ENCODE measurements at places on chromosomes 2 and 18.

DNA sequence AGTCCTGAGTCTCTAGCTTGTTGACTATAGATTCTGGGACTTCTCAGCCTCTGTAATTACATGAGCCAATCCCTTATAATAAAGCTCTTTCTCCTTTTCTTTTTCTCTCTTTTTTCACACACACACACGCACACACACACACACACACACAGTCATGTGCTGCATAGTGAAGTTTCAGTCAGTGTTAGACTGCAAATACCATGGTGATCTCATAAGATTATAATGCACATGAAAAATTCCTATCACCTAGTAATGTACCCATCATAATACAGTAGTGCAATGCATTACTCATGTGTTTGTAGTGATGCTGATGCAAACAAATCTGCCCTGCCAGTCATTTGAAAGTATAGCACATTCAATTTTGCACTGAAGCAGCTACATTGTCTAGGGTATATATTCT lies 558.2 kb downstream of the SUCLG1 start:
- no peak for DNase-seq

DNA sequence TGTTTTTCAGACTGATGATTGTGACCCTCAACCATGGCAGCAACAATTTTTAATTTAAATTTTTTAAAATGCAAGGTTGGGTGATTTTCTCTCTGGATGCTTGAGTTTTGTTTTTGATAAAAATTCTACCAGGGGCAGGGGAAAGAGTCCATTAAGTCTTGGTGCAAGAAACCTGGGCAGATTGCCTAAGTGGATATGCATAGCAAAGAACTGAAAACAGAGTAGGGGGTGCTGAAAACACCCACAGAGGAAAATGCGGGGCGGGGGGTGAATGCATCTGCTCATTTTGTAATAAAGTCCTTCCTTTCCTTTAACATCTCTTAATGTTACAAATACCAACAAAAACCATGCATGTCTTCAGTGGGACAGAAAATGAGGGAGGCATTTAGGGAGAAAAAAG lies 138.0 kb downstream of the NEDD4L start:
- DNase-seq: peak; percentile 33

DNA sequence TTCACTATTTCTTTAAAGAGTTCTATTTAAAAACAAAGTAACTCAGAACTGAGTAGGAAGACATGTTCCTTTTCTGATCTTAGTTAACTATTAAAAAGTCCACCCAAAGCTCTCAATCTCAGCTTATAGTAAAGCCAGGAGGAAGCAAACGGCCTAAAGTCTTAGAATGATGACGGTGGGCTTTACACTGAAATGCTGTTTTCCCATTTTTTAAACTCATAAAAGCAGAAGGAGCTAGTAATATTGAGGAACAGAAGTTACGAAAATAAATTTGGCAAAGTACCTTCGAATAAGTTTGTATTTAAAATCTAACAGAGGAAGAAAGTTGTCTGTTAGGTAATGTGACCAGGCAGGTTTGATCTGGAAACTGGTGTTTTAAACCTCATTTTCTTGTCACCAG lies 111.1 kb downstream of the ZNF532 start:
- no peak for DNase-seq

DNA sequence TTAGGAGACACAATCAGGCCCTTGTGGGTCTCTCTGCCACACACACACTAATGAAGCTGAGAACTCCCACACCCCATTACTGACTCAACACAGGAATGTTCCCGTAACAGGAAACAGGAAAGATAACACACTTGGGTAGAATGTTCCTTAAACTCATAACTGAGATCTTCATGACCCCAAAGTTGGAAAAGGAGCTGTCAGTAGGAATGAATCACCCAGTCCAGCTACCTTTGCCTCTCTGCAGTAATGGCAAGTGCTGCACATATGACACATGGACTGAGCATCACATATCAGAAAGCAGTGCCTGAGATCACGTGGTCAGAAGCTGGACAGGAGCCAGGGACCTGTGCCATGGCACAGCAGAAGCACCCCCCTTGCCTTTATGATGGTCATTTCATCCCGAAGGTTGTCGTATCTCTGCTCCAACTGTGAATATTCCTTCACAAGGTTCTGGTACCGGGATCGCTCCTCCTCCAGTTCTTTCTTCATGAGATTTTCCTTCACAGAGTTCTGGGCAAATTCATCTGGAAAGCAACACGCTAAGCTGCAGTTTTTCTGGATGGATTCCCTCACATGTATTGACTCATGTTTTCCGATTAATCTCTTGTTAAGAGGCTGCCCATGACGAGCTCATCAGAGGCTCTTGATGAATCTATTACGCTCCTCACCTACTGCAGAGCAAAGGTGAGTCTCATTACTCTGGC lies 65.4 kb upstream of the ACAA2 start:
- DNase-seq: no peak

DNA sequence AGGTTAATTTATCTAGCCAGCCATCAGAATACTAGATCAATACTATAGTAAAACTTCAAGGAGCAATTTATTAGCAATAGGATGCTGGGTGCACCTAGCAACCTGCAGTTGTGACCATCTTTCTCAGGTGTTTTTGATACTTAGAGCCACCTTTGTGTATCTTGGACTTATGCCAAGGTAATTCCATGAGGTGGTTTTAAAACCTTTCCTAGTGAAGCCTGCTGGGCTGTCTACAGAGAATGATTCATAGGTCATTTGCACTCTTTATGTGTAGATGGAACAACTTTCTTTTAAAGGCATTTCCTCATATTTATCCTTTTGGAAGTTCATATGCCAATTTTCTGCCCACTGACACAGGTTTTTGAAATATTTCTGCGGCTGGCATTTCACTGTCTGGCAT lies 1030.1 kb upstream of the POU3F3 start:
- no peak for DNase-seq

DNA sequence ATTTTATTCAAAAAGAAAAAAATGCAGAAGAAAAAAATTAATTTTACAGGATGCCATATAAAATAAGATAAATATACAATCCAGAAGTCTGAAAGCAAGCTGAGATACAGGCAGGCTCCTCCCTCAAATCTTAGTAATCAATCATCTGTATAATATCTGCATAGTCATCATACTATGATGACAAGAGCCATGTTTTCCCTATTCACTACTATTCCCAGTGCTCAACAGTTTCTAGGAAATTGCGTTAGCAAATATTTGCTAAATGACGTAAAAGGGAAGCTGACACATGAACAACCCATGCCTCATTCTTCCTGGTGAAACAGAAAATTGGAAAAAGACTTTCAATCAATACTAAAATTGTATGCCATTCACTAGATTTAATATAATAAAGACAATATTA lies 793.2 kb downstream of the SUCLG1 start:
- DNase-seq: no peak

DNA sequence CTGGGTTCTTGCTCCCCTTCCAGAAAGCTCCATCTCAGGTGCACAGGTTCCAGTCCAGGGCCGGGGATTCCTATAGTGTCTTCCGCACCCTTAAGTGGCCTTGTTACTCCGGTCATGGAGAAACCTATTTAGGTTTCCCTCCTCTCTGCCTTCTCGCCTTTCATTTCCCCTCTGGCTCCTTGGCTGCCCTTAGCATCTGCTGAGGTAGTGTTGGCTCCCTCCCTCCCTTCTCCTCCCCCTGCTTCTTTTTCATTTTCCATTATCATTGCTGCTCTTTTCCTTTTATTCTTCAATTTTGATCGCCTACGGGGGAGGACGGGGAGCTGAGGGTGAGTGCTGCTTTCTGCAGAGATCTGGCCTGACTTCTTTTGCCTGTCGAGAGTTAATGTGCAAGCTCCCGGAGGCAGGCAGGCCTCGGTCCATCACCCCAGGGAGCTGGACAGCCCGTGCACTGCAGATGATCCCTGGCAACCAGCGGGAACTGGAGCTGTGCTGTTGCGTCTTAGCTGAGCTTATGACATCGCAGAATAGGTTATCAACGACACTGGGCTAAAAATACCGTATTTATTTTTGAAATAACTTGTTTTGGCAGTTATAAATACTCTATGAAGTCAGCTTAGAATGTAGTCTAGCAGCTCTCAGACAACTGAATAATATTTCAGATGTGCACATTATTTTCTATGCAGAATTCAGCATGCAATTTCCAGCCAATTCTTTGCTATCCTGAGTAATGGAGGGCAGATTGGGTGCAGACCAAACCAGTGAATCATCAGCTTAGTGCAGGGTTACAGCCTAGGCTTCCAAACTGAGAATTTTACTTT lies 141.9 kb downstream of the SLC4A3 start:
- DNase-seq: peak; percentile 34

- DNase-seq: peak; percentile 41
These were observed 198.9 kb upstream of the NABP1 start for GRCh38 chr2:191478799-191479679.

DNA sequence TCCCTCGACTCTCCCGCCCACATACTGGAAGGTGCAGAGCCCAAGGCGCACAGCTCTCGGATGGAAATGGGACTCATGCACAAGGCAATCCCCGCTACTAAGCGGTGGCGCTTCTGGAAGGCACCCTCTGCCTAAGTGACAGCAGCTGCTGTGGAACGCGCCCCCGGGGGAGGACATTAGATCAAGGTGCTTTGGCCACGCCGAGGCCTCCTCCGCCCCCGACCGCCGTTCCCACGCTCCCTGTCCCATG lies 202 bp downstream of the MCEE start:
- DNase-seq: no peak

DNA sequence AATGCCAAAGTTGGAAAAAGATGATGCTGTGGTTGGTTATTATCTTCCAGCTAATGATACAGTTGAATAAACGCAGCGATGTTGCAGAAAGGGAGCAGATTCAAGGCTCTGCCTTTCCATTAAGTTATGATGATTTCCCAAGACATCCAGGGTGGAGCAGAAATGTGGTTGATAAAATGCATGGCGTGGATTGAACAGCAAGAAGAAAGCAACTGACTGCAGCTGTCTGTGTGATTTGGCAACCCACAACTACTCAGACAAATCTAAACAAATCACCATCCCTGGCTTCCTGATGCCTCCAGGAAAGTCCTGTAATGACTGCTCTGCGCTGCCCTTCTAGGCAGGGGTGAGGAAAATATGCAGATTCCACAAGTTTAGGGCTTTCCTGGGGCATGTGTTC lies 166.3 kb downstream of the NRP2 start:
- DNase-seq: no peak

GRCh38 chr2:23157812-23158211 lies 227.2 kb upstream of the KLHL29 start:
- DNase-seq: no peak

GRCh38 chr2:230658577-230658876 lies 54.1 kb upstream of the CAB39 start:
- DNase-seq: no peak
